ENCODE measurements at places on chromosomes 6 and 20. TPM values are rescaled to one million over a fixed set of nuclear protein-coding genes. Genes with fewer than 3 reads are reported as not detected.

TMEM200A gene
- total RNA-seq = 61.5 TPM

DTD1 gene
- total RNA-seq = 69.8 TPM

CRISP3 gene
- not detected for total RNA-seq

TULP1 gene
- total RNA-seq = not detected

HLA-DRA gene
- total RNA-seq = 0.45 TPM

GPSM3 gene
- total RNA-seq = 0.90 TPM

KHDC1L gene
- not detected for total RNA-seq

SCUBE3 gene
- total RNA-seq = 1.8 TPM

PLG gene
- total RNA-seq = 2.9 TPM

SYNJ2 gene
- 15.2 TPM for total RNA-seq

C20orf173 gene
- not detected for total RNA-seq

PPP1R16B gene
- total RNA-seq = 0.33 TPM

PPARD gene
- total RNA-seq = 1.3 TPM

ZC2HC1B gene
- total RNA-seq = not detected

PRKN gene
- total RNA-seq = 2.0 TPM

GRIK2 gene
- total RNA-seq = 8.9 TPM

FOXO3 gene
- 49.3 TPM for total RNA-seq

ZNF391 gene
- total RNA-seq = 1.4 TPM

TSPYL4 gene
- total RNA-seq = 15.6 TPM

IL17F gene
- total RNA-seq = not detected

LST1 gene
- total RNA-seq = not detected

CRIP3 gene
- total RNA-seq = not detected

PLN gene
- total RNA-seq = 0.27 TPM

SRMS gene
- total RNA-seq = not detected

MEI4 gene
- not detected for total RNA-seq

C6orf132 gene
- 1.4 TPM for total RNA-seq

ADAT2 gene
- total RNA-seq = 7.1 TPM

PTP4A1 gene
- total RNA-seq = 46.1 TPM

PRSS35 gene
- 3.5 TPM for total RNA-seq

TRAPPC3L gene
- total RNA-seq = not detected

TCF21 gene
- 5.0 TPM for total RNA-seq

PHIP gene
- 30.1 TPM for total RNA-seq

SSTR4 gene
- total RNA-seq = not detected

TLDC2 gene
- total RNA-seq = 0.18 TPM

CPNE5 gene
- total RNA-seq = 0.18 TPM

HUS1B gene
- 0.65 TPM for total RNA-seq

BNIP5 gene
- not detected for total RNA-seq

ACTL10 gene
- 2.5 TPM for total RNA-seq

TRIM40 gene
- not detected for total RNA-seq

MTFR2 gene
- 6.1 TPM for total RNA-seq

SLC35F1 gene
- total RNA-seq = not detected

PI16 gene
- 1.5 TPM for total RNA-seq

ZDHHC14 gene
- total RNA-seq = 0.82 TPM

GRM1 gene
- total RNA-seq = under 0.01 TPM

CCDC28A gene
- 8.9 TPM for total RNA-seq

HTR1B gene
- total RNA-seq = under 0.01 TPM

C6orf141 gene
- 5.7 TPM for total RNA-seq

HIVEP1 gene
- total RNA-seq = 21.3 TPM

PDE7B gene
- total RNA-seq = 23.9 TPM

ALDH5A1 gene
- total RNA-seq = 1.6 TPM

GHRH gene
- not detected for total RNA-seq

RFX6 gene
- total RNA-seq = not detected

LSM2 gene
- 49.5 TPM for total RNA-seq

CLPSL1 gene
- not detected for total RNA-seq

KCNG1 gene
- total RNA-seq = 3.0 TPM

SAMHD1 gene
- total RNA-seq = 41.8 TPM

KIAA0408 gene
- 12.8 TPM for total RNA-seq

Data from fibroblast of the aortic adventitia (primary cell).